Stimulated activated CD4-positive, alpha-beta T cell treated with anti-CD3 and anti-CD28 coated beads, Interleukin-1b, Interleukin-23, amount 100 ng/mL, for 48 hours (primary cell): ENCODE measurements at places on chromosomes 2 and 18.

DNA sequence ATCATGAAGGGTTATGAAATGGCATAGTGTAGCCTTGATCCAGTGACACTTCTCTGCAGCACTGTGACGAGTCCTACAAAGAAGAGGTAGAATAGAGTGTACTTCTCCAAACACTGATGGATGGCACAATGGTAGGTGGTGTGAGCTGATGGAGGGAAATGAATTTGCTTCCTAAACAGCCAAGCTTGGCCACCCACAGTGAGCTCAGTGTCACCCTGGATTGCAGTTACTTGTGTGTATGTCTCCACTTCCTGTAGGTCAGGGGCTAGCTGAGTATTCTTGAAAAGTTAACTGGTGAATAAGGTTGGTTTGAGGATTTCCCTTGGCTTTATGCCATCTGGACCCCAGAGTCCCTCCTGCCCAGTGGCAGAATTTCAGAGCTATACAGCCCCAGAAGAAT, 75.9 kb downstream of the VSNL1 start:
- DNase-seq, result no peak

GRCh38 chr2:124034265-124034664, 9.2 kb downstream of the CNTNAP5 start:
- no peak for DNase-seq

GRCh38 chr2:128215897-128216642, 102.6 kb downstream of the HS6ST1 start:
- DNase-seq, result no peak

- no peak for DNase-seq
These were observed 43.6 kb downstream of the UGGT1 start for GRCh38 chr2:128134573-128134972.

- peak; percentile 43 for DNase-seq
These were observed 13.7 kb upstream of the GAL3ST2 start for GRCh38 chr2:241762933-241763369.

DNA sequence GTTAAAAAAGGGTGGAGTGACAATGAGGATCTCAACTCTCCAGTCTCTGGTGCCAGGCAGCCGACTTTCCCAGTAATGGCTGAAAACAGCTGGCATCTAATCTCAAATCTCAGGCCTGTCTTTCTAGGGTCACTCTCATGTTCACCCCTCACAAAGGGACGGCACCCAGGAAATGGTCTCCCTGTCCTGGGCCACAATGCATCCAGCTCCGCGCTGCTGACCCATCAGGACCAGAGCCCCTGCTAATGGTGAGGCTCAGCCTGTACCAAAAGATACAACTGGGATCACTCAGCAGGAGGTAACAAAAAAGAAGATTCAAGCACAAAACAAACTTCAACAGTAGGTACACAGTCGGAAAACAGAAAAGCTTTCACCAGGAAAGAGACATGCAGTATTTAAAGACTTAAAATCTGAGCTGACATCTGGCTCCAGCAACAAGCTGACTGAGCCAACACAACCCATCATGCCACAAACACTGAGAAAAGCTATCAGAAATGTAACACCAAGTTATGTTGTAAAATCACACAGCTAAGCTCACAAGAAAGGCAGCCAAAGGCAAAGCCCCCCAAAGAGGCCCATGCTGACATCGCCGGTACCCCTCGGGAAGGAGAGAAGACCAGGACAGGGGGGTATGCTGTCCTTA, 13.6 kb upstream of the KIDINS220 start:
- DNase-seq, result no peak

DNA sequence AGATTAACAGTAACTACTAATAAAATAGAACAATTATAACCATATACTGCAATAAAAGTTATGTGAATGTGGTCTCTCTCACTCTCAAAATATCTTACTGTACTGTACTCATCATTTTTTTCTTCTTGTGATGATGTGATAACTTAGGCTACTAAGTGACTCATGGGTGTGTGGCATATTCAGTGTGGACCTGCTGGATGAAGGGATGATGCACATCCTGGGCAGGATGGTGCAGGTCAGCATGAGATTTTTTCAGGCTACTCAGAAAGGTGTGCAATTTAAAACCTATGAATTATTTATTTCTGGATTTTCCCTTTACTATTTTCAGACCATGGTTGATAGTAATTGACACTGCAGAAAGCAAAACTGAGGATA, 90.7 kb downstream of the NCKAP5 start:
- DNase-seq, result no peak

DNA sequence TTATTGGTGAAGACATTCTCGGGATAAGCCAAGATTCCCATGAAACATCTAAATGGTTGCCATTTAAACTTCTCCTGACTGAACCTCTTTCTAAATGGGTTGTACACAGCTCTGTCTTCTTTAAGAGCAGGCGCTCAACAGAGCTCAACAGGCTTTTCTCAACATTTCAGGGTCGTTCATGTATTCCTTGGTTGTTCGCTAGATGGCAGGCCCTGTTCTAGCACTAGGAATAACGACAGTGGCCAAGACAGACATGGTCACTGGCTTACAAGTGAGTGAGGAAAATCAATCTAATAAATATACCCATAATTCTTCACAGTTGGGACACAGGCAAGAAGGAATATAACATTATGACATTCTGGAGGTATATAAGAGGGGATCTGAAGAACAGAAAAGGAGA, 154.5 kb downstream of the SMAD2 start:
- no peak for DNase-seq

DNA sequence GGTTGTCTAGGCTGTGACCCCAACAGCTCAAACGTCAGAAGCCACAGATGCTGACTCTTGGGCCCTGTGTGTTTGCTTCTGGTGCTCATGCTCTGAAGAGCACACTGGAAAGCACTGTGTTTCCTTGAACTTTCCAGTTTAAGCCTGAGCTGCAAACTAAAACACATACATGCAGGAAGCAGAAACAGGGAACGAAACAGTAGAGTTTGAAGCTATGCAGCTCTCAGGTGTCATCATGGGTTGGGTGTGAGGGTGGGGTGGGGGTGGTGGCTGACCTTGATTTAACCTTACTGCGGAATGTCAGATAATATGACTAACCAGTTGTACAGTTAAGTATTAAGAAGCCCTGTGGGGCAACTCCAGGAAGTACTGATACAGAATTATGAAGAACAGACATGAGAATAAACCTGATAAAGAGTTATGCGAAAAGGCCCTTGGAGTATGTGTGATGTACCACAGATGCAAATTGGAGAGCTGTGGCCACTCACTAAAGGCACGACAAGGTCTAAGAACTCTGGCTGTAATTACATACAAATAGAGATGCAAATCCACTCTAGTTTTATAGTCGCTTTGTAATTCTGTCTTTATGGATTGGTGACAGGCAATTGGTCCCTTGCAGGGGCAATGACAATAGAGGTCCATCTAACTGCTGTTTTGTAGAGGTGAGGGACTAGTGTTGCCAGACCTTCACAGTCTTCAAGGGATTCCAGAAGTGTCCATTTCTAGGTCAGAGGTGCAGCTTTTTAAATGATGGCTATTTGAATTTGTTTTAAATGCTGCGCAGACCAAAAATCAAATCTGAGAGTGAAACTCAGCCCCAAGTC, 273.1 kb downstream of the NAPG start:
- DNase-seq, result no peak

DNA sequence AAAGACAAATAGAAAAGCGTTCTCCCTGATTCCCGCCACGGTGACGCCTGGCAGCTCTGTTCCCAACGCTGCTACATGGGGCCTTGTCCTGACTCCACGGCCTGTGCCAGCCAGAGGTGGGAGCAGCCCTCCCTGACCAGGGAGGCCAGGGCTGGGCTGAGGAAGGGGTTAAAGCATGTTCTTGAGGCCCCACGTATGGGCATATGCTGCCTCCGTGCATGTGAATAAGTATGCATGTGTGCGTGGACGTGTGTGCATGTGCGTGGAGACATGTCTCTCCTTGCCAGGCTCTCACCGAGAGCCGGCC, 1.6 kb upstream of the SNED1 start:
- DNase-seq, result no peak

- no peak for DNase-seq
These were observed 105.0 kb upstream of the ALK start for GRCh38 chr2:30026091-30027055.

GRCh38 chr2:234318361-234318760, 178.5 kb downstream of the ARL4C start:
- no peak for DNase-seq

DNA sequence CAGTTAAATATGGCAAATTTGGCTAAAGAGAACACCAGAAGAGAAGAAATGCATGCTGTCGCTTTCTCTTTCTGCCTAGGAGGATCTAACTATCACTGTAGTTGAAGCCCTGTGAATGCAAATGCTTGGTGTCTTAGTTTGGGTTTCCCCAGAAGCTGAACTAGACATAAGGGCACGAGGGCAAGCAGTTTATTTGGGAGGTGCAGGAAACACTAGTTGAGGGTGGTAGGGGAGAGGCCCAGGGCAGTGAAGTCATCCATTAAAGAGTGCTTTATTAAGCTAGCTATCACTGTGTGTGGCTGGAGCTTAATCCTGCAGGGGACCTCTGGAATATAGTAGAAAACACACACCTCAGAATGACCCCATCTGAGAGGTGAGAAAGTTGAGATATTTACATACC, 639.8 kb upstream of the ZEB2 start:
- no peak for DNase-seq

- no peak for DNase-seq
These were observed 11.2 kb downstream of the ASPRV1 start for GRCh38 chr2:69950241-69950640.

GRCh38 chr2:215436705-215437565, 1.1 kb upstream of the FN1 start:
- DNase-seq, result no peak

DNA sequence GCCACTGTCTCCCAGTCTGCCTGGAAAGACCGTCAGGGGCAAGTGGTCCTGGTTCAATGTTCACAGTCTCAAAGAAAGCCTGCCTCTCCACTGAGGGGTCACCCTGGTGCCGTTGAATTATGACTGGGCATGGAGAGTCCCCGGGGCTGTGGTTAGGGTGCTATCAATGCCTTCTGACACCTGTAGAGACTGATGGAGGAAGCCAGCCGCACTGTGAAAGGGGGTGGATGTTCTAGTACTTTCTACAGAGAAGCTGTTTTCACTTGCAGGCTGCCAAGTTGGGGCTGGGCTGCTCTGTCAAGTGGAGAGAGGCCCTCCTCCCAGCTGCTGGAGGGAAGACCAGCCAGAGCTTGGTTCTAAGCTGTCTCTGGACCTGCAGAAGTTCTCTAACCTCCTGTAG, 80.5 kb downstream of the BCL2L11 start:
- DNase-seq, result no peak

DNA sequence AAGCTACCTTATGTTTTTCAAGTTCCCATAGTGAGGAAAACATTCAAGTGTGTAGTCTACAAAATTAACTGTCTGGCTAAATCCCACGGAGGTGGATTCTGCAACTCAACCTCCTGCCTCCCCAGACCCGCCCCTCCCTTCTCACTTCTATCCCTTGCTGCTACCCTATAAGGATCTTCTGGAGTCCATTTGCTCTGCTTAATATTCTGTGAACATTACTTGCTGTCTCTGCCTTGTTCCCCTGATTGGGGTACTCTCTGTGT, 163.2 kb downstream of the KCNE4 start:
- no peak for DNase-seq

DNA sequence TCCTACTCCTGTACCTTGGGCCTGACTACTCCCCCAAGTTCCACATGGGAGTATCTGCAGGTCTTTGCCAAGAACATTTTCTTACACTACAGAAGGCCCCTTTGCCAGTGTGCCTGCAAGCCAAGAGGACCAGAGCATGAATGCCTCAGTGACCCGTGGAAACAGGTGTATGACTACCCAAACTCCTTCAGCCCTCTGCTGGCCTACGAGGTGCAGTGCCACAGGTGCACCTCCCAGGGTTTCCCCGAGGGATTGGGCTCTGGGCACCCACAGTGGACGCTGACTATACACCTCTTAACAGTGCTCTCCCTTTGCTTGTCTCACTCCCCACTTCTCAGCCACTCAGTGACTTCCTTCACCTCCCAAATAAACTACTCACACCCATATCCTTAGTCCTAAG, 91.4 kb downstream of the COL6A3 start:
- peak; percentile 21 for DNase-seq

DNA sequence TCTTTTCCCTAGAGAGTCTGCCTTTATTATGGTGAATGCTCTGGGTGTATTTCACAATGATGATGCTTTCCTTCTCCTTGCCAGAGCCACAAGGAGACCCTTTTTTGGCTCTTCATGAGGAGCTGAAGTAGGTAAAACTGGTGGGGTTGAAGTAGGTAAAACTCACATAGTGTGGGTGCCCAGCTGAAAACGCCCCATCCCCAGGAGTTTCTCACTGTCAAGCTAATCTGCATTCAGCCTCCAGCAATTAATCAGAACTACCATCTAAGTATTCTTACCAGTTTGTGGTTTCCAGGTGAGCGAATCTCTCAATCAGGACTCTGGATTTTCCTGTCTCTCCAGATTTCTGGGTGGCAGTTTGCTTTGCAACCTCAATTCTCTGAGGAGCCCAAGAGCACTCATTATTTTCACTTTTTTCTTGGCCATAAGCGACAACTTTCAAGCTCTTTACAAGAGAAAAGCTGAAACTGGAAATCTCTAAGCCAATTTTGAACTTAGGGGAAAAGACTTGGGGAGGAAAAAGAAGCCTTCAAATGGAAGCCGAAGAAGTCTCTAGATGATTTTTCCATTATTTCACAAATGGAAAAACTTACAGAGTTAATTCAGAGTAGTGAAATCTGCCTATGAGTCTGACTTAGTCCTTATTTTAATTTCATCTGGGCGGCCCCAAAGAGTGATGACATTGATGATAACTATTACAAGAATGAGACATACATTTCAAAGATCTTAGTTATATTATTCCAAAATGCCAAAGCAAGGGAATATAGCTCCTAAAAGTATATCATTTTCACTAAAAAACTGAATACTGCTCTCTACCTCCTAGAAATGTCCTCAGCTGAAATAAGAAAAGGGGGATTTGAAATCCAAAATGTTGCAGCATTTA, 121.4 kb upstream of the MAP3K20 start:
- no peak for DNase-seq
